Activated effector memory CD4-positive, alpha-beta T cell treated with Interleukin-2 at 50 U/mL for 16 hours (primary cell): ENCODE measurements at places on chromosomes 6 and 20.

GRCh38 chr20:13677241-13677640 lies 38.5 kb upstream of the TASP1 start:
- DNase-seq, result no peak

DNA sequence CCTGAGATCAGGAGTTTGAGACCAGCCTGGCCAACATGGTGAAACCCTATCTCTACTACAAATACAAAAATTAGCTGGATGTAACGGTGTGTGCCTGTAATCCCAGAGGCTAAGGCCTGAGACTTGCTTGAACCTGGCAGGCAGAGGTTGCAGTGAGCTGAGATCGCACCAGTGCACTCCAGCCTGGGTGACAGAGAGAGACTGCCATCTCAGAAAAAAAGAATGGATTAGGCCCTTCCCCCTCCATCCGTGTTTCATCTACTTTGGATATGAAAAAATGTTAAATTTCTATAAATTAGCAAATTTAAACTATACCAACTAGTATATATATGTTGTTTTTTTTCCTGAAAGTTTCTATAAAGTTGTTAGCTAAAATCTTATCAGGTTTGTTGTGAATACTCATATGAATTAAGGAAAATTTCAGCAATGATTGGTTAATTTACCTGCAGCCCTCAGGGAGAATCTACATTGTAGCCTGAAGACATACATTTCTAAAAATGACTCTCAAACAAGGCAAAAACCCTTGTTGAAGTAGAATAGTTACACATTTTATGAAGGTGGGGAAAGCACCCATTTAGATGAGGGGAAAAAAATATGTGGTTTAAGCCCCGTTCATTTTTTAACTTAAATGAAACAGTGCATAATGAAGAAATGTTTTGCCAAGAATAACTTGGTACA lies 120.9 kb downstream of the TIAM2 start:
- DNase-seq, result no peak

DNA sequence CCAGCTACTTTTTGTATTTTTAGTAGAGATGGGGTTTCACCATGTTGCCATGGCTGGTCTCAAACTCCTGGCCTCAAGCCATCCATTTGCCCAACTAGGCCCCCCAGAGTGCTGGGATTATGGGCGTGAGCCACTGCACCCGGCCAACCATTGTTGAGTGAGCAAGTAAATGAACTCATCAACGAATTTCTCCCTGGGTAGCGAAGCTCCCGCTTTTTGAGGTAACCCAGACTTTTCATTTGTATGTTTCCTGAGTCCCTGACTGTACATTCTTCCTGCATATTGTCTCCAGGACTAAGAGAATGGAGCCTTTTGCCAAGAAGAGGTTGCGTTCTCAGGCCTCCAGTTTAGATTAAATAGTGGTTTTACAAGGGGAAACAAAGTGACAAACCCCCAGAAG lies 36.4 kb downstream of the RIPOR3 start:
- no peak for DNase-seq

DNA sequence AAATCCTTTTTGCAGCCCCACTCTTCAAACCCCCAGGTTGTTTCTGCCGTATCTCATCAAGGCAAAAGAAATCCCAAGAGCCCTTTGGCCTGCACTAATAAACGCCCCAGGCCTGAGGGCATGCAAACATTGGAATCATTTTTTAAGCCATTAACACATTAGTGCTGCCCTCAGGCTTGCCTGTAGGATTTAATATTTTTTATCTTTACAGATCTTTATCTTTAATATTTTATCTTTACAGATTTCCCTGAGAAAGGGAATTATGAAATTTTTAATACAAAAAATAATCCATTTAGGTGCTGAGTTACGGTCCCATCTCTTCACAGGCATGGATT lies 14.7 kb downstream of the GTPBP2 start:
- no peak for DNase-seq

GRCh38 chr20:63740627-63741353 lies 1.2 kb downstream of the SLC2A4RG start:
- DNase-seq, result peak; percentile 31

DNA sequence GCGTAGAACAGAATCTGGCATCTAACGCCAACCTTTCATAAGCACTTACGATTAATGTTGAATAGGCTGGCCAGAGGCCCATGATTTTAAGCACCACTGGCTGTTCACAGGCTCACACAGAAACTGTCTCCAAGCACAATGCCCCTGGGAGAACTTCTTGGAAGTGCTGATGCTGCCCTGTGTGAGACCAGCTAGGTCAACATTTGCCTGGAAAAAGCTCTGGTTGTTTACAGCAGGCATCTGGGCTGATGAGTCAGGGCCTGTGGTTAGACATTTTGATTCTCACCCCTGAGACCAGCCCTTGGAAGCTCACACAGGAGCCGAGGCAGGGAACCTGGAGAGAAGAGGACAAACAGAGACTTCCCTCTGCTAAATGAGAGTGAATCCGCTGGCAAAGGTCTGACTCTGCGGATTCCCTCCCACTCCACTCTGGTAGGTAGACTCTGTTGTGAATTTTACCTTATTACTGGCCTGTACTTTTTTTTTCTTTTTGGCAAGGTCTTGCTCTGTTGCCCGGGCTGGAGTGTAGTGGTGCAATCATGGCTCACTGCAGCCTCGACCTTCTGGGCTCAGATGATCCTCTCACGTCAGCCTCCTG lies 6.8 kb upstream of the SULF2 start:
- DNase-seq, result no peak

- DNase-seq, result no peak
Measured at GRCh38 chr6:136920671-136921380, 1.3 kb upstream of the SLC35D3 start.

DNA sequence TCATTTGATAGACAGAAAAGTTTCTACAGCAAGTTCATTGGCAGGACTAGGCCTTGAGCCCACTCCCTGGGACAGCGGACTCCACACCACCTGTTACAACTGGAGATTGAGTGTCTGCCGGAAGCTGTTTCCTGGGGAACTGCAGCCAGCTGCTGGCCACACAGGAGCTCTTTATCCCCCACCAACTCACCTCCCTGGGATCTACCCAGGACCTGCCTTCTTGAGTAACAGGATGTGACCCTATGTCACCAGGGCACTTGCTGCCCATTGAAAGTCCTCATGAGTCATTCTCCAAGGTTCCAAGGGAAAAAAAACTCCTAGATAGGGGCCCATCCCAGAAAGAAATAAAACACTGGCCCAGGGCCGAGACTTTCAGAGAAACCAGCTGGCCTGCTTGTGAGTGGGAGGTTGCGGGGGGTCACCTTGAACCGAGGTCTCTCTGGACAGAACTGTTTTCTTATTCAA lies 37.4 kb upstream of the SLC9A8 start:
- no peak for DNase-seq

- DNase-seq, result no peak
Measured at GRCh38 chr6:103122766-103123601, 1729.5 kb downstream of the GRIK2 start.

DNA sequence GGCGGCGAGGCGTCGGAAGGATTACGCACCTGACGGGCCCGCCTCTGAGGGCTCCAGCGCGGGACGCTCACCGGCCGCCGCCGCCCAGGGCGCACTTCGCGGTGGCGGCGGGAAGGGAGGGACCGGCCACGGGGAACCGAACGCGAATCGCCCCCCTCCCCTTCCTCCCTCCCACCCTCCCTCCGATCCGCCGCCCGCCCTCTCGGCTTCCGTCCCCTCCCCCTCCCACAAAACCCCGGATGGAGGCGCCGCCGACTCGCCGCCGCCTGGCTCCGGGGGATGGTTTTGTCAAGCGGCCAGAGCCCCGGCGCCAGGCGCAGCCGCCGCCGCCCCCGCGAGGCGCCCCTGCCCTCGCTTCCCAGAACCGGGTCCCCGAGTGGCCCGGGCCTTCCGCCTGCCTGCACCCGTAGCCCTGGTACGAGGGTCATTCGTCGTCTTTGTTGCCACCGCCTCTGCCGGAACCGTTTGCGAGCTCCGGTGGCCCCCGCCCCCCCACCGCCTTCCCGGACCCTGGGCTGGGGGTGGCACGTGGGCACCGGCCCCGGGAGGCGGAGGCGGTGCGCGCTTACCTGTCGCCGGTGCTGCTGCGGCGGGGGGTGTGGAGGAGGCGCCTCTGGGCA lies 398 bp downstream of the ZBTB2 start:
- peak; percentile 78 for DNase-seq

- peak; percentile 5 for DNase-seq
Measured at GRCh38 chr6:89145091-89145955, 532 bp upstream of the PM20D2 start.

DNA sequence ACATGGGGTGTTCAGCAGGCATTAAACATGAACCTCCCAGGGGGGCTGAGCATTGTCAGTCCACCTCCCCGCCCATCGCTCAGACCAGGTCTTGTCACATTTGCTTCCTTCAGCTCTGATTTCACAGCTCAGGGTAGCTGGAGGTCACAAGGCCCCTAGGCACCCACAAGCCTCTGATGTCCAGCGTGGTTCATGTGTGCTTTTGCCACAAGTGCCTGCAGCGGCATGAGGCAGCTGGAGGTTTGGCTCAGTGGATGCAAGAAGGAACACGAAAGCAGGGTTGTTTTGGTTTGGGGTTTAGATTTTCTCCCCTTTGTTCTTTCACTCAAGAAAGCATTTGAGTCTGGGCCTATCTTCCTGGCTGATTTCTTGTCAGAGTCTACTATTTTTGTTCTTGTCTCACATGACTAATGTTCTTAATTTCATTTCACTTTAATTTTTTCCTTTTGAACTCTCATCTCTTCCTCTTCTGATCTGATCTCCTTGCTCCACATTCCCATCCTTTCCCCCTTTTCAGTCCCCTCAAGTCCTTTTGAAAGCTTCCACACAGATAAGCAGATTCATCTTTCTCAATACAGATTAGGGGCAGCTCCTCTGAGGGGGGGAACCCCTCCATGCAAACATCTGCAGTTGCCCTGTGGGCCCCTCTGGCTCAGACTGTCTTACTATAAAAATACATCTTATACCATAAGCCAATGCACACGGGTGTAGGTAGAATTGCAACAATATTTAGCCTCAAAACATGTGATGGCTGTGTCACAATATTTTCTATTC lies 68.1 kb upstream of the CEP85L start:
- DNase-seq, result no peak

GRCh38 chr6:44059359-44060346 lies 67.6 kb downstream of the MRPL14 start:
- no peak for DNase-seq

DNA sequence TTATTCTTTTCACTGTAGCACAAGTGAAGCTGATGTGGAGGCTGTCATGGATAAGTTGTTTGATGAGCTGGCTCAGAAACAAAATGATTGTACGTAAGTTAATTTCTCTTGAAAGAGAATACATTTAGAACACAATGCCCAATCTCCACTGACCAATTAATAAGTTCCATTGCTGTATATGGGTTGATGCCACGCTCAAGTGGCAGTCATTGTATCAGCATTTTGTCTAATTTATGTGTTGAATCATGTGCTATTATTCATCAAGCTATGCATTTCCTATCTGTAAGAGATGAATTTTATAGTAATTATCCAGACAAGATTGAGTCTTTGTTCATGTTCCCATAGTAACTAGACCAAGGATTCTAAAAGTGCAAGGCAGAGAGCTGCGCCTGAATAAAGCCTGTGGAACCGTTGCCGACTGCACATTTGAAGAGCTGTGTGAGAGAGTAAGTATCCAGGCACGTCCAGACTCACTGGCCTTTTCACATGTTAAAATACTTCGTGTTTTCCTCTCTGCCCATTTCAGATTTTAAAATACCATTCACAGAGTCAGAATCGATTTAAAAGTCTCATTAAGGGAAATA lies 83.8 kb upstream of the FOXO3 start:
- DNase-seq, result no peak

GRCh38 chr20:53706008-53706465 lies 112.4 kb upstream of the ZNF217 start:
- no peak for DNase-seq

DNA sequence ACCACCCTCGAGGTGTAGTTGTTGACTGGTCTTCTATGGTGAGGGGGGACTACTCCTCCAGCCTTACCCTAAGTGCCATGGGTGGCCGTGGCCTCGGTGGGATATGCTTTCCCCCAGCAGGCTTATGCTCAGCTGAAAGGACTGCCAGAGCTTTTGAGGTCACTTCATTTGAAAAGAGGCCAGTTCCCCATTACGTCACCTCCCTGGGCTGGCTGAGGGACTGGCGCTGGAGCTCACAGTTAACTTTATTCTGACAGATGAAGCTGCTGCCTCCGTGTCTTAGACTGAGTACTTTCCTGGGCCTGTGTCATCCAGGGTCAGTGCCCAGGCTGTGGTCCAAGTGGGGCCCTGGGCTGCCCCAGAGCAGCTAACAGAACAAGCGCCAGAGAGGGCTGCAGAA lies 42.8 kb upstream of the PCMTD2 start:
- no peak for DNase-seq

- no peak for DNase-seq
Measured at GRCh38 chr20:47929368-47930115, 144.3 kb upstream of the SULF2 start.

DNA sequence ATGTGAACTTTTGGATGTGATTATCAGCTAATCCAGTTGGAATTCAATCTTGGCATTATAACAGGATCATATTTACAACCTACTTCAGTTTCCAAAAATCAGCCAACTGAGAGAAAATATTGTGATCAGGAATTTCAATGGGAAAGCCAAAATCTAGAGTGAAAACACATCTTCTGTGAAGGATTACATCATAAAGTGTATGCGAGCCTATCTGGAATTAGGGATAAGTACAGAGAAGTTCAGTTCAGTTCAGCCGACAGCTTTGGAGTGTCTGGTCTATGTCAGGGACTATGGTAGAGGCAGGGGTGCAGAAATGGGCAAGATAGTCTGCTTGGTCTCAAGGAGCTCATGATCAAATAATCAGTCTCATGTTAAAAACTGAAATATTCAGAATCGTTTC lies 12.3 kb upstream of the PRIM2 start:
- no peak for DNase-seq

DNA sequence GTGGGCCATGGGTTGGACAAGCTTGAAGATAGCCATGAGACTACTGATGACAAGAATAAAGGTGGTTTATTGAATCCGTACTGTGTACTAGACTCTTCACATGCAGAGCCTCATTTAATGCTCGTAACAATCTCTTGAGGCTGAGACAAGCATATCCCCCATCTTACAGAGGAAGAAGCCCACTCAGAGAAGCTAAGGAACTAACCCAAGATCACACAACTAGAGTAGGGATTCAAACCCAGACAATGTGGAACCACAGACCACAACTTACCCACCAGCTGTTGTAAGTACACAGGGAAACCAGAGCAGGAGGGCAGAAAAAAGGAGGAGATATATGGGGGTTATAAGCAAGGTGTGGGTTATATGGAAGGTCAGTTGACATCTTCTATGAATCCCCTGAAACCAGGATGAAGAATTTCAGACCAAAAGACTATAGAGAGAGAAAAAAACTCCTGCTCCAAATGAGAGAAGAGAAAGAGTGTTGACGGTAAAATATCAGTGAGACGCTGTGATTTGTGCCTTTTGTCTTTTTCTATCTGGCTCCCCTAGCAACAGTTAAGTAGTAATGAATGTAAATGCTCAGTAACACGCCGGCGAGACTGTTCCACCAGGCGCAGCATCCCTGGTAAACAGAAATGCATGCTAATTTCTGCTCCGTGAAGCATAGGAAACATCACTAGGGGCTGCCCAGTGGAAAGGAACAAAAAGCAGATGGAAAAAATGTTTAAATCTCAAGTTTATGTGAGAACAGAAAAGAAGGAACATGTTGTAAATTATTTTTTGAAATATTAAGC lies 80.1 kb upstream of the SLC22A16 start:
- DNase-seq, result no peak

GRCh38 chr6:24227556-24227955 lies 101.5 kb downstream of the NRSN1 start:
- no peak for DNase-seq
